Fibroblast of gingiva (primary cell): ENCODE measurements at places on chromosomes 2 and 18.

DNA sequence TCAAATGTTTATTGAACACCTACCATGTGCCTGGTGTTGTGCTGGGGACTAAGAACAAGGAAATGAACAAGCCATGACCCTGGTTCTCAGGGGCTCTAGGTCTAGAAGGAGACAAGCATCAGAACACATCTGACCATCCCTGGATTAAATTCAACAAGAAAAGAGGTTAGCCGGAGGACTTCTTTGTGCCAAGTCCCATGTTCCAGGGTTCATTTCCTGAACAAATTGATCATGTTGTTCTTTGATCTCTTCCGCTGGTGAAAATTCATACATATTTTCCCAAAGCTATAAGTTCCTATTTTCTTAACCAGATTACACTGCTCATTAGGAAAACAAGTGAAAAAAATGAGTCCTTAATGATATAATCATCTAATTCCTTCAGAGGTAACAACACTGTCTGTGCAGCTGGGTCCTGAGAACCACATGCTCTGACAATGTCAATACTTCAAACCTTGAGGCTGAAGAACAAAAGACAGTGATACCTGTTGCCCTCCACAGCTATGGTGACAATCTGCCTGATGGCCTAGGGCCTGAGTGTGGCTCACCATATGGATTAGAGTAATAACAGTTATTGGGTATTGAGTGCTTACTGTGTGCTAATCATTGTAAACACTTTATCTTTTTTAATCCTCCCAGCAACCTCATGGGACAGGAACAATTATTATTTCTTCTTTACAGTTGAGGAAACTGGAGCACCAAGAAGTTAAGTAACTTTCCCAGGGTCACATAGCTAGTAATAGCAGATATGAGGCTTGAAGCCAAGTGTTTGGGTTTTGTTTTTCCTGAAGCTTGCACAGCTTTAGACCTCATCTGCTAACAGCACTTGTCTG, 24.6 kb upstream of the INO80C start:
- DNase-seq = no peak

- no peak for DNase-seq
Observed at GRCh38 chr2:70115646-70116442, 28.6 kb downstream of the PCBP1 start.

- DNase-seq = no peak
Observed at GRCh38 chr2:104702031-104702850, 151.7 kb upstream of the POU3F3 start.

DNA sequence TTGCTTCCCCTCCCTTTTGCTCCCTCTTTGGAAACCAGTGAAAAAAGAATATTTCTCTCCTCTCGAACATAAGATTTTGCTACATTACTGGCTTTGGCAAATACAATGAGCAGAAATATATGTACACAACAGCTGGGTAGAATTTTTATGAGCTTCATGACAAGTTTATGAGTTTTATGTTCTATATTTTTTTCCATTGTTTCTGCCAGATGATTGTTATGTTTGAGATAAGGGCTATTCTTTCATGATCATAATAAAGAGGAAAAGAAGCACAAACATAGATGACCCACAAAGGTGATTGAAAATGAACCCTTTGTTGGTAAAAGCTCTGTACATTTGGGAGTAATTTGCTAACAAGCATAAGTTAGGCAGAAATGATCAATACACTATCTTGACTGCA, 14.8 kb upstream of the TFPI start:
- no peak for DNase-seq

- no peak for DNase-seq
Observed at GRCh38 chr18:79961527-79962291, 2.7 kb upstream of the HSBP1L1 start.

- no peak for DNase-seq
Observed at GRCh38 chr2:204909791-204910190, 364.5 kb downstream of the PARD3B start.

GRCh38 chr2:153871231-153872221, at the start of gene GALNT13:
Gene GALNT13, plus strand, starts transcription at chr2:153871922.
- peak; percentile 27 for DNase-seq

DNA sequence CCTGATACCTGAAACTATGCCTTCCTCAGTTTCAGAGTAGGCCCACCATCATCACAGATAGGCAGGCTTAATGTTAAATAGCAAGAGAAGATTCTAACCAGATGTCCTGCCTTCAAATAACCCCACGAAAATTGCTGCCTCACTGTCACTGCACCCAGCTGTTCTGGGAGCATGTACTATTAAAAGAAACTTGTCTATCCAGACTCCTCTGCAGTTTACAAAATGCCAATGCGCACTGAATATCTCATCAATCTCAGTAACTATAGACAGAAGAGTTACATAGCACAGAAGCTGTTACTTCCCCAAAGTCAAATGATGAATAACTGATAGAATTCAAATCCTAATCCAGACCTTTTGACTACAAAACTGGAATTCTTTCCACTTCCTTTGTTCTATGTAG, 43.9 kb downstream of the WDR75 start:
- DNase-seq = no peak

GRCh38 chr18:56165601-56166355, 472.6 kb downstream of the TXNL1 start:
- DNase-seq = no peak

DNA sequence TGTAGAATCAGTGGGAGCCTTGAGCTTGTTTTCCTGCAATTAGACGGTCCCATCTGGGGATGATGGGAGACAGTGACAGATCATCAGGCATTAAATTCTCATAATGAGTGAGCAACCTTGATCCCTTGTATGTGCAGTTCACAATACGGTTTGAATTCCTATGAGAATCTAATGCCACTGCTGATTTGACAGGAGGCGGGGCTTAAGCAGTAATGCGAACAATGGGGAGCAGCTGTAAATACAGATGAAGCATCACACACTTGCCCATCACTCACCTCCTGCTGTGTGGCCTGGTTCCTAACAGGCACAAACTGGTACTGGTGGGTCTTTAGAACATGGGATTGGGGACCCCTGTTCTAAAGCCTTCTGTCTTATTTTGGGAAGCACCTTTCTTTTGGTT, 17.9 kb upstream of the NYAP2 start:
- DNase-seq = no peak

DNA sequence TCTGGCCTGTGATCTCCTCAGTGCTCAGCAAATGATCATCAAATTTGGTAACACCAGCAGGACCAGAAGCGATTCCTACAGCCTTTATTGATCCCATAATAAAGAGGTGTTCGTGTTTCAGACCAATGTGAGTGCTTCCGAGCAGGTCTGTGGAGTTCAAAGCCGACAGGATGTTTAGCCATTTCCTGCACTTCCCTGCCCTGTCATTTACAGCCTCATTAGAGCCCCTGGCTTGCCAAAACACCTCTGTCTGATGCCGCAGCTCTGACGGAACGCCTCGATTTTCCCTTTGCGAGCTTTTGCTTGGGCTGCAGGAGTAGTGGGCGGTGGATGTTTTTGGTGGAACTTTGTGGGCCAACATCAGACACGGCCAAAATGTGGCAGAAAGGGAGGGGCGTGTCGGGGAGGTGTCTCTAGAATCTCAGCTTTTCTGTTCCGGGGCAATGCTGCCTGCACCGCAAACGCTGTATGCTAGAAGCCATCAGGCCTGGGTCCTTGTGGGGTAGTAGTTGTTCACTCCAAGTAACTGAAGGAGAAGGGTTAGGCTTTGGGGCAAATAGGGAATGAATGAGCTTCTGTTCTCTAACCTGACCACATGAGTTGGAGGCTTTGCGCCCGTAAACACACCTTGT, 26.1 kb upstream of the INHBB start:
- no peak for DNase-seq

- no peak for DNase-seq
Observed at GRCh38 chr2:892892-893291, 57.8 kb upstream of the SNTG2 start.

DNA sequence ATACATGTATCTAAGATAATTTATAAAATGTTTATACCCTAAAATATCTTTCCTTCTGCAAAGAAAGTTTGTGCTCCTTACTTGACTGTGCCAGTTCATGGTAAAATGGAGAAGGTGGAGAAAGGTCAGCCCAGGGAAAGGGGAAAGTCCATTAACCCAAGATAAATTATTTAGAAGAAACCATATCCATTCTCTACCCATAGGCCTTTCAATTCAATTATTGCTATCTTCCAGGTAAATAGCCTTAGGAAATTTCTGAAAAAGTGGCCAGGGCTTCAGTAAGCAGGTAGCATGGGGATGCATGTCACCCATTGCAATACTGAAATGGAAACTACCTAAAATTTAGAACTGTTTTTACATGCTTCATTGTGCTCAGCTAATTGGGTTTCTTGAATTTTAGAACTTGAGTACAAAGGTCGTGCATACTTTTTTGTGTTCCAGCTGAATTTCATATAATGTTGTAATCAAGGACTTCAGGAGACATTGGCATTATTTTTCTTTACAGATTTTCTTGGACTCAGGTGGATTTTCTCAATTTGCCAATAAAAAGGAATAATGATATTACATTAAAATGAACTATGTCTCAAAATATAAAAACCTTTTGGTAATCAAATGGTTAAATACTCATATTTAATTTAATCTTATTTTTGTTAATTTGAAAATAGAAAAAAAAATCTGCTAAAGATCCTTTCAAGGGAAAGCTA, 124.9 kb downstream of the CSRNP3 start:
- no peak for DNase-seq

DNA sequence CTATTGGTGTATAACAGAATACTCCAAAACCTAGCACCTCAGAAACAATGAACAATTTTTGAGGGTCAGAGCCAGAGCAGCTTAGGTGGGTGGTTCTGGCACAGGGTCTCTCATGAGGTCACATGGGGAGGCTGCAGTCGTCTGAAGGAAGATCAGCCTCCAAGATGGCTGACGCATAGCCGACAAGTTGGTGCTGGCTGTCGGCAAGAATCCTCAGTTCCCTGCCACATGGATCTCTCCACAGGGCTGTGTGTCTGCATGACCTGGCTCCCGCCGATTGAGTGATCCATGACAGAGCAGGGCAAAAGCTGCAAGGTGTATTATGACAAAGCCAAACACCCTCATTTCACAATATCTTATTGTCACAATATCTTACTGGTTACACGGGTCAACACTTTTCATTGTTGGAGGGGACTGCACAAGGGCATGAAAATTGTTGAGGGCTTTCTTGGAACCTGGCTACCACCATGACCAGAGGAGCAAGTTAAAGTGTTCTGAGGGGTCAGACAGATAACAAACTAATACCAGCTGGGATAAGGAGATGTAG, 4.2 kb downstream of the MYL12B start:
- no peak for DNase-seq

DNA sequence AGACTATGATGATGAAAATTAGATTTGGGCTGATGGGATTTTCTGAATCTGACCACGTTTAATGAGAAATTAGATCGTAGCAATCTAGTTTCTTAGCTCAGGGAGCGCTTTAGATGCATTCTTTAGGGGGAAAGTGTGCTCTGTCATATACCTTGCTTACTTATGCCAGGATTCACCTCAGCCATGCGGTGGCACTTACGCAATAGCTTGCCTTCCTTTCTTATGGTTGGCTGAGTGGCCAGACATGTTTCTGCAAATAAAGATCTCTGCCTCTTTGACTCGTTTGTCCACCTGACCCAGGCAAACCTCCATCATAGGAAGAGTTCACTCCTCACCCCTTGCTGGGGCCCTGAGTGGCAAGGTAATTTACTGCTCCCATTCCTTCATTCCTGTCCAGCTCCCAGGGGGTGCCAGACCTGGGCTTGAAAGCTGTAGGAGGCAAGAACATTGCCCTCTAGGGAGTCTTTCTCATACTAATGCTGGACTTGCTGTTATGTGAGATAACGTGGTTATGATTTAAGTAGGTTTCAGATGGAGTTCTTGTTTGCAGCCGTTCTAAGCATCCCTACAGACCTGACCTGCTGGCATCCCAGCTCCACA, 57.1 kb downstream of the FBLN7 start:
- DNase-seq = no peak

GRCh38 chr2:239587841-239588240, 187.0 kb upstream of the HDAC4 start:
- no peak for DNase-seq
